ENCODE measurements at places on chromosomes 13 and 19.

- no peak for DNase-seq
These were observed 880 bp downstream of the FGF9 start for GRCh38 chr13:21671620-21672286.

DNA sequence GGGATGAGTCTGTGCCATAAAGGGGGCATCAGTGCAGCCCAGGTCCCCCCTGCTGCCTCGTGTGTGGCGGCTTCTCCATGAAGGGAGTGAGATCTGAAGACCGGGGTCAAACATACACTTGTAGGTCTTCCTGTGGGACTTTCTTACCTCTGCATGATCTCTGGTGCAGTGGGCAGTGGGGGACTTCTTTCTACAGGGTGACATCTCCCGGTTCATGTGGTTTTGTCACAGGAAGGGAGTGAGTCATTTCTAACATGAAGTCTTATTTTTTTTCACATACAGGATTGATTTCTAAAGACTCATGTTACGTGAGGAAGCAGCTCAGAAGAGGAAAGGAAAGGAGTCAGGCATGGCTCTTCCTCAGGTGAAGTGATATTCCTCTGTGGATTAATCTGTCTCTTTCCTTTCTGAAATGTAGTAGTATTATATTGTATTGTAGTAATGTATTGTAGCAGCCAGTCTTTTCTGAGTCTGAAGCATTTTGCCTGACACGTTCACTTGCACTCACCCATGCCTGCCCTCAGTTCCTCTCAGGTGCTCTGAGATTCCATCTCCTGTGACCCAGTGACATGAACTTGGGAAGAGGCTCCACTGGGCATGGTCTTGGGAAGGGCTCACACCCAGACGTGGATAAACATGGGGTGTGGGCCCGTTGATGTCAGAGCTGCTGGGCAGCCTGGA, 15.7 kb downstream of the ZNF808 start:
- DNase-seq: no peak

DNA sequence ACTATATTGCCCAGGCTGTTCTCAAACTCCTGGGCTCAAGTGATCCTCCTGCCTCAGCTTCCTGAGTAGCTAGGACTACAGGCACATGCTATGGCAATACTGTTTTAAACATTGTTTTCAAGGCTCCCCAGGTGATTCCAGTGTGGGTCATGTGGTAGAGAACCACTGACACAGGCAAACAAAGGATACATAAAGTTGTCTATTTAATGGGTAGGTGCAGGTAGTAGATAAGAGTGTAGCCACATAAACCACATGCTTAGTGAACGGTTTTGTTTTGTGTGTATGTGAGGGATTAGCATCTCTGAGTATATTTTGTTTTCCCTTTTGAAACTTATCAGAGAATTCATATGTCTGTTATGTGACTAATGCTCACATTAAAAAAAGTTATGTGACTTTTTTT, 36.7 kb downstream of the USPL1 start:
- DNase-seq: no peak

GRCh38 chr13:34300559-34300958, 482.6 kb downstream of the RFC3 start:
- DNase-seq: no peak

GRCh38 chr19:50290011-50290410, 39.2 kb downstream of the KCNC3 start:
- DNase-seq: no peak

- DNase-seq: no peak
These were observed 116.4 kb downstream of the DCLK1 start for GRCh38 chr13:36014763-36015162.

- peak; percentile 0 for DNase-seq
These were observed 793.4 kb downstream of the LIG4 start for GRCh38 chr13:107421951-107422350.

GRCh38 chr13:93496985-93497673, 270.5 kb downstream of the GPC6 start:
- DNase-seq: no peak

DNA sequence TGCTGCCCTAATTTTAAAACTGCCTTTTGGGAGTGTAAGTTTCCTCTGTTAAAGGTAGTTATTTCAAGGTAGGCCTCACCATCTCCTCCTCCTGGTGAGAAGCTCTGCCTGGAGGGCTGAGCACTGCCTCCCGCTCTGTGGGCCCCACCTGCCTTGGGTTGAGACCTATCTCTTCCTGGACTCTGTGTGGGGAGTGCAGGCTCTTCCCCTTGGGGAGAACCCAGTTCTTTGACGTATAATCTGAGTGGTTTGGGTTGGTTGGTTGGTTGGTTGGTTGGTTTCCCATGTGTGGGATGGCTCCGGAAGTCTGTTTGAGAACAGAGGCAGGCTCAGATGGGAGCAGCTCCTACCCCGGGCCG, 39.1 kb downstream of the ACTN4 start:
- DNase-seq: no peak

- DNase-seq: no peak
These were observed 2.1 kb upstream of the HMG20B start for GRCh38 chr19:3570606-3571011.

DNA sequence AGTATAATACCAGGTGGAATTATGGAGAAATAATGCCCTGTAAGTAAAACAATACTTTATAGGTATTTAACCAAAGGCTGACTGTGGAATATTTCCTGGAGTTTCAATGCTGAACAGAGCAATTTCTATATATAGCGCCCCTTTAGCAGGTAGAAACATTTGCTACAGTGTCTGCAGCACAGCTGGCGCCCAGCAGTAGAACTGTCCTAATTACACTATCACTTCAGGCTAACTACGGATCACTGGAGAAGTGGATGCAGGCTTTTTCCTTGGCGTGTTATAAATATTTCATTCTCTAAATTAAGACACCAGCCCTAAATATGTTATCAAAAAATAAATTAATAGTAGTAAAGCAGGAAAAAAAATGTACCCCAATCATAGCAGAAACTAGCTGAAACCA, 3.1 kb downstream of the SHISA2 start:
- DNase-seq: no peak

GRCh38 chr13:21069561-21070004, 8.2 kb upstream of the LATS2 start:
- peak; percentile 98 for DNase-seq

DNA sequence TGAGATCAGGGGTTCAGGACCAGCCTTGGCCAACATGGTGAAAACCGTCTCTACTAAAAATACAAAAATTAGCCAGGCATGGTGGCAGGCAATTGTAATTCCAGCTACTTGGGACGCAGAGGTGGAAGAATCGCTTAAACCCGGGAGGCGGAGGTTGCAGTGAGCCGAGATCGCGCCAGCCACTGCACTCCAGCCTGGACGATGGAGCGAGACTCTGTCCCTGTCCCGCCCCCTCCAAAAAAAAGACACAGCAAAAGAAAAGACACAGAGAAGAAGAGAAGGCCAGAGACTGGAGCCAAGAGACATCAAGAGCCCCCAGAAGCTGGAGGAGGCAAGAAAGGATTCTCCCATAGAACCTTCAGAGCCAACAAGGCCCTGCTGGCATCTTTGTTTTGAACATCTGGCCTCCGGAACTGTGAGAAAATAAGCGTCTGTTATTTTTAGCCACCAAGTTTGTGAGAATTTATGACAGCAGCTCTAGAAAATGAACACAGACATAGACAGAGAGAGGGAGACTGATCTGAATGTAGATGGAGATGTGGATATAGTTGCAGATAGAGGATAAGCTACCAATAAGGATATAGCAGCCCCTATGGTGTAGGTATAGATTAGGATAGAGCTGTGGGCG, 25.7 kb upstream of the PNMA8B start:
- DNase-seq: no peak

DNA sequence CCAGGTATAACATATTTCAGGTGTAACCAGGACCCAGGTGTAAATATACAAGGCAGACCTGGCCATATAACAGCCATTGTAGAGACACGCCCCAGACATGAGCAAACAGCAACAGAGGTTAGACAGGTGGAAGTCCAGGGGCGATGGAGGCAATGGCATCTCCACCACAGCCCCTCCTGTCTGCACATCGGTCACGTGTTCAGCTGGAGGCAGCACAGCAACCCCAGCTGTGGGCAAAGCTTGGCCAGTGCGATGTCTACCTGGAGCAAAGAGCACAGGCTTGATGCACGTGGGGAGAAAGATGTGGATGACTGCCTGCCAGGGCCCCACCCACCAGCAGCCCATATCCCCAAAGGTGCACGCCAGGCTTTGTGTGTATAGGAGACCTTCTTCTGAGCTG, 4.4 kb downstream of the CYP4F2 start:
- DNase-seq: no peak

DNA sequence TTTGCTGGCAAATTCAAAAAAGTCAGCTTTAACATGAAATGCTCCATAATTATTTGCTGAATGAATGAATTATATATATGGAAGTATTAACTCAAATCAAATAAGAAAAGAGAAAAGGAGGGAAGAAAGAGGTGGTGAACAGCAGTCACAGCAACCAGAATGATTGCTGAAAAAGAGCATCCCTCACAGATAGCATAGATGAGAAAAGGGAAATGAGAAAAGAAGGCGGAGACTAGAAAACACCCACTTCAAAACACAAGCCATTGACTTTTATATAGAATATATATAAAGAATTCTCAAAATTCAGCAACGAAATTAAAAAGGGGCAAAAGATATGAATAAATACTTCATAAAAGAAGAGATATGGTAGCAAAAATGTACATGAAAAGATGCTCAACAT, 75.2 kb downstream of the CAB39L start:
- no peak for DNase-seq

- no peak for DNase-seq
These were observed 4.4 kb upstream of the FCER2 start for GRCh38 chr19:7706188-7706954.

- no peak for DNase-seq
These were observed 1.6 kb downstream of the TNFSF9 start for GRCh38 chr19:6532244-6532999.

- DNase-seq: peak; percentile 60
These were observed 48.0 kb downstream of the RFX2 start for GRCh38 chr19:6062274-6062673.

DNA sequence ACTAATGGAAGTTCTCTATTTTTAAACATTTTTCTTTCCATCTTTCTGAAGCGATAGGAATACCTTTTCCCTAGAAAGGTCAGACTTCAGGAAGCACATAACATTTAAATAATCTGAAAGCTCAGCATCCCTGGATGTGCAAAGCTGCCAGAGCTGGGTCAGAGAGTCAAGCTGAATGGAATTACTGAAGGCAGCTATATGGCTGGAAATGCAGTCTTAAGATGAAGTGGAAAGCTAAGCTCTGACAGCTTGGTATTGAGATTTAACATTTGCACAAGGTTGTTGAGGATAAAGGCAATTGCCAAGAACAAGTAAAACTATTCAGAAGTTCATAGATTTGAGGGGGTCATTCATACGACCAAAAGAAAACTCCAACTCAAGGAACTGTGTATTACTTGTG, 28.8 kb downstream of the HTR2A start:
- no peak for DNase-seq

DNA sequence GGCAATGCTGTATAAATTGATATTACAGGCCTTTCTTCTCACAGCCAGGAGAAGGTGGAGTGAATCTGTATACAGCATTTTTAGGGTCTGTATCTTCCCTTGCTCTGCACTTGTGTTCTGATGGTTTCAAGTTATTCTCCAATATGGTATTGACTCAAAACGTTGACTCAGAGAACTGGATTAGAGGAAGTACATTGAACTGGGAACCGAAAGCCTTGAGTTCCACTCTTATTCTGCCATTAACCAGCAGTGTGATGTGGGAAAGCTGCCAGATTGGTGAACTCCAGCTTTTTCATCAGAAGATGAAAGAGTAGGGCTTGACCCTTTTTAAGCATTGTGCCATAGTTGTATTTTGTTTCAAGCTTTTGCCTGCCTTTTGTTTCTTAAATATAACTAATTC, 167.7 kb downstream of the SPRY2 start:
- DNase-seq: peak; percentile 8

GRCh38 chr19:579111-579841, 6.9 kb downstream of the BSG start:
- no peak for DNase-seq

GRCh38 chr13:114151565-114152284, 19.3 kb upstream of the RASA3 start:
- peak; percentile 81 for DNase-seq

DNA sequence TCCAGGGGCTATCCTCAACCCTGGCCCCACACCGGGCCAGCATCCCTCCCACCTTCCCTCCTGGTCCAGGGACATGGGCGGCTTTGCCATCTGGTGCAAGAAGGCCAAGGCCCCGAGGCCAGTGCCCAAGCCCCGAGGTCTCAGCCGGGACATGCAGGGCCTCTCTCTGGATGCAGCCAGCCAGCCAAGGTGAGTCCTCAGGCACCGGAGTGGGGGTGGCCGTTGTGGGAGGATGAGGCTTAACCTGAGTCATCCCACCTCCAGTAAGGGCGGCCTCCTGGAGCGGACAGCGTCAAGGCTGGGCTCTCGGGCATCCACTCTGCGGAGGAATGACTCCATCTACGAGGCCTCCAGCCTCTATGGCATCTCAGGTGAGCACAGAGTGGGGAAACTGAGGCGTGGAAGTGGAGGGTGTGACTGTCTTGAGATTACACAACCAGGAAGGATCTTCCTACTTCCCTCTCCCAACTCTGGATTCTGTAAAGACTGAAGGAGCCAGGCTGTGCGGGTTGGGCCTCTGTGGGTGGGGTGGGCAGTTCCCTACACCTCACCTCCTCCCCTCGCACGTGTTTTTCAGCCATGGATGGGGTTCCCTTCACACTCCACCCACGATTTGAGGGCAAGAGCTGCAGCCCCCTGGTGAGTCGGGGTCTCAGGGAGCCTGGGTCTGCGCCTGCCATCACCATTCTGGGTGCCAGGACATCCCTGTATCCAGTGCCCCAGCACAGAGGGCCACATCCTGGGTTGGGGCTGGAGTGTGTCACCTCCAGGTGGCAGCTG, 3.8 kb downstream of the MVB12A start:
- DNase-seq: no peak

DNA sequence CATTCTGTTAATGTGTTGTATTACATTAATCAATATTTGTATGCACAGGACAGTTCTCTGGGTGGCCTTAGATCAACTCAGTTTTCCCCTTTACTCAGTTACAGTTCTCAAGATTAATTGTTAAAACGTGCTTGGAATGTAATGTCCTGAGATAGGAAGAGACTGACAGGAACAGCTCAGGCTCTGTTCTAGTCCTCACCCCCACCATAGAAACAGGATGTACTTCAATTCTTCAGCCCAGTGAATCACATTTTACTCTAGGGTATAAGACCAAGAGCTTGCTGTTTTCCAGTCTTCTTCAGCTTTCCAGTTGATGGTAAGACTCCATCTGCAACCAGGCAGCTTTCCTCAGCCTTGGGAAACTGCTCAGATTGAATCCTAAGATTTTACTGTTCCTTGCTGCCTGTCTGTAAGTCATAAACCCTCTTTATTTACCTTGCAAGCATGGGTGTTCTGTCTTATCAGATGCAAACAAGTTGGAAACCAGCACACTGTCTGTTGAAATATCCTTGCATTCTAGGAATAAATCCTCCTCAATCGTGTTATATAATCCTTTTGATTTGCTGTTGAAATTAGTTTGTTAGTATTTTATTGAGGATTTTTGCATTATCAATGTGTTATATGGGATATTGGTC, 836.9 kb upstream of the PCDH9 start:
- DNase-seq: no peak

- no peak for DNase-seq
These were observed 14.7 kb upstream of the SOX1 start for GRCh38 chr13:112052213-112052612.

GRCh38 chr13:114008964-114009589, 35.2 kb upstream of the C13orf46 start:
- no peak for DNase-seq
